Activated CD8-positive, alpha-beta T cell treated with anti-CD3 and anti-CD28 coated beads, Interleukin-2, amount 10 ng/mL, durations not matched to agents 7 days and 5 days (primary cell): ENCODE measurements at places on chromosomes 1 and 21.

- DNase-seq, result peak; percentile 13
Observed at GRCh38 chr21:46002841-46003574, 21.4 kb downstream of the COL6A1 start.

DNA sequence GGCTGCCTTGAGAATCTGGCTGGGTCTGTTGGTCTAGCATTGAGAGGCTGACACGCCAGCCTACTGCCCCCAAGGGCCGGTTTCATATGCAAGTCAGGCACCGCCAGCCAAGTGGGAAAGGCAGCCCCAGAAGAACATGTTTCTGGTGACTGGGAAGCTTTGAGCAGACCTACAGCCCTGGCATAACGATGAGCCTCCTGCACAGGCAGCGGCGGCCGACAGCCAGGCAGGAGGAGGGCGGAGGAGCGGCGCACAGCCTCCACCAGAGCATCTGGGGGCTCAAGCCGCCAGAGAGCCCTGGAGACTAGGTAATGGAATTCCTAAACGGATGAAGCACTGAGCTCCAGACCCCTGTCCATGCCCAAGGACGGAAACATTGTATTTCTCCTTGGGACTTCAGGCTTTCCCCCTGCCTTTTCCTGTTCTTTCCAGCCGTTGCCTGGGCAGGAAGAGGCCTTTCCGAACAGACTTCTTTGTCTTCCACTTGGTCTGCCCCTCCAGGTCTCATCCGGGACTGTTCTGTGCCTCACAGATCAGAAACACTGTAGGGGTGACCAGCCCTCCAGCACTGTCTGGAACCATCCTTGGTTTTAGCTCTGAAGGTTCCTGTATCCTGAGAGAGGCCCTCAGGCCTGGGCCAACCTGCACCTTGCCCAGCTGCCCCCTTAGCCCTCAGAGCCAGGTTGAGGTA, 59.5 kb downstream of the IRF2BP2 start:
- DNase-seq, result no peak

- DNase-seq, result no peak
Observed at GRCh38 chr1:228497206-228497605, 10.0 kb downstream of the RNF187 start.

- DNase-seq, result no peak
Observed at GRCh38 chr1:182460550-182460951, 10.6 kb downstream of the RGSL1 start.

GRCh38 chr1:203371288-203371687, 20.4 kb upstream of the FMOD start:
- DNase-seq, result no peak

DNA sequence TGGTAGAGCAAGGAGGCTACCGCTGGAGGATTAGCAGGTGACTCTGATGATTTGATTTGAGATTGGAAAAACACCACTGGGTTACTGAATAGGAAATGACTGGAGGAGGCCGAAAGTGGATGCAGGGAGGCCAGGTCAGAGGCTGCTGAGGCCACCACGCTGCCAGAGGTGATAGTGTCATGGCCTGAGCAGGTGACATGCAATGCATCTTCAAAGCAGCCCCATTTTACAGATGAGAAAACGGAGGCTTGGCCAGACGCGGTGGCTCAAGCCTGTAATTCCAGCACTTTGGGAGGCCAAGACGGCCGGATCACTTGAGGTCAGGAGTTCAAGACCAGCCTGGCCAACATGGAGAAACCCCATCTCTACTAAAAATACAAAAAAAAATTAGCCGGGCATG, 12.8 kb downstream of the C1orf167 start:
- DNase-seq, result no peak

- no peak for DNase-seq
Observed at GRCh38 chr1:175675017-175675416, 68.4 kb downstream of the TNR start.

GRCh38 chr1:111569913-111570312, 49.7 kb upstream of the RAP1A start:
- no peak for DNase-seq

DNA sequence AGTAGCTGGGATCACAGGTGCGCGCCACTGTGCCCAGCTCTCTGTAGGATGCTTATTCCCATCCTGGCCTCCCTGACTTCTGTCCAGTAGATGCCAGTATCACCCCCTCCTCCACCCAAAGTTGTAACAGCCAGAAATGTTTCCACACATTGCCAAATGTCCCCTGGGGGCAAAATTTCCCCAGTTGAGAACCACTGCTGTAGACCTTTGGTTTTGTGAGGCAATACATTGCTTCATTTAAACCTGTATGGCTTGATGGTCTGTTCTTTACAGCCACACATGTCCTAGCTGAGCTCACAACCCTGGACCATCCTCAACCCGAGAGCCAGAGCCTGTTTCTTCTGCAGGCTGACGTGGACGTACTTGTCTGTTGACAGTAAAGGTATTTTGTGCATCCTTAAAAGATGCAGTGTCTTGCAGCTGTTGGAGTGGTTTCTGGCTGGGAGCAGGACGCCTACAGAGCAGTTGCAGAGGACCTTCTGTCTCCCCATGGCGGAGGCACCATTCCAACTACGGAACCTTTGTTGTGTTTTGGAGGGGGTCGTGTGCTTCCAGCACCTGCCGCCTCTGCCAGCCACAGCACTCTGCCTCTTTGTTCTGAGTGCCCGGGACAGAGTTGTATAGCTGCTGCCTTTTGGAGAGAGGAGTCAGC, 26.6 kb downstream of the DOP1B start:
- DNase-seq, result no peak

GRCh38 chr1:924656-925560, 1.2 kb downstream of the SAMD11 start:
- no peak for DNase-seq

DNA sequence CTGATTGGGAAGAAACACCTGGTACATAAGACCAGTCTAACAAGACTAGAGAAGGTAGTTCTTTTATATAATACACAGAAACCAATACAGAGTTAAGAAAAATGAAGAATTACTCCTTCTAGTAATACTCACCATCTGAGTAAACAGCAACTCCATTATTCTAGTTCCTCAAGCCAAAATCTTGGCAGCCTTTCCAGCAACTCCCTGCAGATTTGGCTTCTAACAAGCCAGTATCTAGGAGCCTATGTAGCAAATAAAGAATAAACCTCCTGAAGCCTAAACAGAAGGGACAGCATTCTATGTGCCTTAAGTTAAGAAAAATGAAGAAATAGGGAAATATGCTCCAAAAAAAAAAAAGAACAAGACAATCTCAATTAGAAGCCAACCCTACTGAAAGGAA, 24.5 kb downstream of the ERO1B start:
- no peak for DNase-seq

GRCh38 chr1:86114816-86115400, 41.7 kb downstream of the COL24A1 start:
- no peak for DNase-seq

- DNase-seq, result peak; percentile 76
Observed at GRCh38 chr1:11062965-11063401, 3.2 kb upstream of the SRM start.

GRCh38 chr1:14103878-14104430, 404.0 kb downstream of the PRDM2 start:
- no peak for DNase-seq

- DNase-seq, result no peak
Observed at GRCh38 chr1:229192853-229193252, 78.1 kb upstream of the RAB4A start.

- DNase-seq, result no peak
Observed at GRCh38 chr1:59669752-59670312, 144.9 kb upstream of the HOOK1 start.

DNA sequence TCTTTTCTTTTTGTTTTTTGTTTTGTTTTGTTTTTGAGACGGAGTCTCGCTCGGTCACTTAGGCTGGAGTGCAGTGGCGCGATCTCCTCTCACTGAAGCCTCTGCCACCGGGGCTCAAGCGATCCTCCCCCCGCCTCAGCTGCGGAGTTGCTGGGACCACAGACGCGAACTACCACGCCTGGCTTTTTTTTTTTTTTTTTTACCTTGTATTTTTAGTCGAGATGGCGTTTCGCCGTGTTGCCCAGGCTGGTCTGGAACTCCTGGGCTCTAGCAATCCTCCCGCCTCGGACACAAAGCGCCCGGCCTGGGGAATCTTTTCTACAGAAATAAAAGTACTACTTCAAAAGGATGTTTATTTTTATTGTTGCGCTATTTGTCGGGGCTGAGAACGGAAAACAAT, 1.1 kb upstream of the SETDB1 start:
- DNase-seq, result no peak

DNA sequence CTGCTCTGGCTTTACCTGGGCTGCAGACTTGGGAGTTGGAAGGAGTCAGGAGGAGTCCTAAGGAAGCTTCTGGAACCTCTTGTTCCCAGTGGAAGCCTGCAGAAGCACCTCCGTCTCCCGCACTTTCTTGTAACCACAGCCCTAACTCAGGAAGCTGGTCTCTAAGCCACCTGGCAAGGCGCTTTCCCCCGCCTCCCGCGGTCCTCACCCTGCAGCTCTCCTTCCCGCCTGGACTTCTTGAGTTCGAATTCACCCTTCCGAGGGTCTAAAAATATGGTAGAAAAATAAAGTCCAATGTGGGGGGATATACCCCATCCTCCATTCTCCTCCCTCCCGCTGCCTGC, 15.1 kb downstream of the PAX7 start:
- no peak for DNase-seq

- DNase-seq, result no peak
Observed at GRCh38 chr1:185404907-185405568, 88.0 kb upstream of the IVNS1ABP start.

GRCh38 chr1:197973206-197973605, 56.0 kb downstream of the LHX9 start:
- no peak for DNase-seq

DNA sequence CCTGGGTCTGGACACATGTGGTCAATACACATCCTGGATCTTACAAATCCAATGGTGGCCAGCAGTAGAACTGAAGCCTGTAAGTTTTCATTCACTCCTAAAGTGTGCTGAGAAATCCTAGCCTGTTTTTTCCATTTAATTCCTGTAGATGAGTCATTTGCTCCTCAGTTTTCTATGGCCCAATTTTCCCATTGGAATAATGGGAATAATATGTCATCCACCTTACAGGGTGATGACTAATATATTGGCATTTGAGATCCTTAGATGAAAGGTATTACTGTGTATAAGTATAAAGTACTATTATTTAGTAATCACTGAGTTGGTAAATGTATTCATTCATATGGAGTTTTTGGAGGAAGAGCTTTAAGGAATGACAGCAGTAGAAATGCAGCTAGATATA, 89.7 kb upstream of the ADAR start:
- no peak for DNase-seq

- DNase-seq, result peak; percentile 43
Observed at GRCh38 chr1:100443811-100444571, 91.7 kb downstream of the CDC14A start.

GRCh38 chr1:228226956-228227791, 19.3 kb downstream of the OBSCN start:
- DNase-seq, result no peak

- DNase-seq, result peak; percentile 31
Observed at GRCh38 chr1:54763816-54764132, 549 bp downstream of the PARS2 start.

GRCh38 chr1:203673550-203674411, 47.1 kb downstream of the ATP2B4 start:
- DNase-seq, result peak; percentile 89

DNA sequence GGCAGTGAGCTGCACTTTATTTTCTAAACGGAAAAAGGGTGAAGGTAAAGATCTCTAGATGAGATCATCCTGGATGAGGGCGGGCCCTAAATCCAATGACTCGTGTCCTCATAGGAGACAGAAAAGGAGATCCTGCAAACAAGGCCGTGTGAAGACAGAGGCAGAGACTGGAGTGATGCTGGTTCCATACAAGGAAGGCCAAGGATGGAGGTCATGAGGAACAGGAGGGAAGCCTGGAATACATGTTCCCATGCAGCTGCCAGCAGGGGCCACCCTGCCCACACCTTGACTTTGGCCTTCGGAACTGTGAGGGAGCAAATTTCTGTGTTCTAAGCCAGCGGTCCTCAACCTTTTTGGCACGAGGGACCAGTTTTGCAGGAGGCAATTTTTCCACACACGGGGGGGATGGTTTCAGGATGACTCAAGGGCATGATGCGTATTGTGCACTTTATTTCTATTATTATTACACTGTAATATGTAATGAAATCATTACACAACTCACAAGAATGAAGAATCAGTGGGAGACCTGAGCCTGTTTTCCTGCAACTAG, 94.3 kb downstream of the PSMG1 start:
- no peak for DNase-seq

- DNase-seq, result no peak
Observed at GRCh38 chr21:40200946-40201345, 333.7 kb downstream of the PCP4 start.

GRCh38 chr1:169610858-169611257, 19.1 kb downstream of the SELP start:
- DNase-seq, result no peak

DNA sequence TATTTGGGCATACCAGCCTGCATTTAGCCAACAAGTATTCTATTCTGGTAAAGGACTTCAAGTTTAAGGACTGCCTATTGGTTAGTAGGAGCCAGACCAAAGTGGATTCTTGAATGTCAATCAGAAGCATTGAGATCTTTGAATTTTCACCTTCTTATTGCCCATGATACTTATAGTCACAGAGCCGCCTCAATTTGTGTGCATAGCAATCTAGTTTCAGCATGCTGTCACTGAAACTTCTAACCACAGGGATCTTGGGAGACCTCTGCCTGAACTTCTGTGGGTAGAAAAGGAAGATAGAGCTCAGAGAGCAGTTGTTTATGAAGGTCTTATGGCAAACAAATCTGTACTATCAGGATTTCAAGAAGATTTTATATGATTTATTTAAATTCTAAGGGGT, 501.4 kb upstream of the USP24 start:
- no peak for DNase-seq
